Fibroblast of skin of right biceps (primary cell): ENCODE measurements at places on chromosomes 7 and 10.

- no peak for DNase-seq
These were observed 28.5 kb downstream of the HSPA12A start for GRCh38 chr10:116713846-116714245.

GRCh38 chr7:142142702-142143101 is 31.2 kb downstream of the MGAM2 start:
- DNase-seq, result no peak

- DNase-seq, result no peak
These were observed 143.7 kb downstream of the DNAJB6 start for GRCh38 chr7:157480371-157481050.

DNA sequence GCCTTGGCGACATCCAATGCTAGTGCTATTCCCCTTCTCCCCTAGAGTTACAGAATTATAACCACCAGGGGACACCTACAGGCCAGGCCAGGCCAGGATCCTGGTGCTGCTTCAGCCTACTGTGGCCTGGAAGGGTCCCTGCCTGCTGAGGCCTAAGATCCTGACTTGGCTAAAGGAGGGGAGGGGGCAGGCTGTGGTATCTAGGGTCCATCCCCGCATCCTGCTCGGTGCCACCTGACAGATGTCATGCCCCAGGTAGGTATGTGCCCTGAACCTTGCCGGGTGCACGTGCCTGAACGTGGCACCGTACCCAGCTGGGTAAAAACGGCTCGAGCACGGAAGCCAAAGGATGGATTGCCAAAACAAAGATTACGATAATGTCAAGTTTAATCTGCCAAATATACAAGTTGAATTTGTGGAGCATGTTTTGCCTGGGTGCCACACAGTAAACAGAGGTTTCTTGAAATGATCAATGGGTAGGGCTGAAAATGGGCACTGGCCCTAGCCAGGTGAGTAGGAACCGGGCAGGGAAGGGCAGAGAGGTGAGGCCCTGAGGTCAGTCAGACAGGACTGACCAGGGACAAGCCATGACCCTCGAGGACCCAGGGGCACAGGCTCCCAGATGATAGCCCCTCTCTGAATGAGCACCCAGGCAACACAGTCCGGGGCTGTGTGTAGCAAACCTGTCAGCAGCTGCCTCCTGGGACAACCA is 12.6 kb downstream of the PDAP1 start:
- no peak for DNase-seq

DNA sequence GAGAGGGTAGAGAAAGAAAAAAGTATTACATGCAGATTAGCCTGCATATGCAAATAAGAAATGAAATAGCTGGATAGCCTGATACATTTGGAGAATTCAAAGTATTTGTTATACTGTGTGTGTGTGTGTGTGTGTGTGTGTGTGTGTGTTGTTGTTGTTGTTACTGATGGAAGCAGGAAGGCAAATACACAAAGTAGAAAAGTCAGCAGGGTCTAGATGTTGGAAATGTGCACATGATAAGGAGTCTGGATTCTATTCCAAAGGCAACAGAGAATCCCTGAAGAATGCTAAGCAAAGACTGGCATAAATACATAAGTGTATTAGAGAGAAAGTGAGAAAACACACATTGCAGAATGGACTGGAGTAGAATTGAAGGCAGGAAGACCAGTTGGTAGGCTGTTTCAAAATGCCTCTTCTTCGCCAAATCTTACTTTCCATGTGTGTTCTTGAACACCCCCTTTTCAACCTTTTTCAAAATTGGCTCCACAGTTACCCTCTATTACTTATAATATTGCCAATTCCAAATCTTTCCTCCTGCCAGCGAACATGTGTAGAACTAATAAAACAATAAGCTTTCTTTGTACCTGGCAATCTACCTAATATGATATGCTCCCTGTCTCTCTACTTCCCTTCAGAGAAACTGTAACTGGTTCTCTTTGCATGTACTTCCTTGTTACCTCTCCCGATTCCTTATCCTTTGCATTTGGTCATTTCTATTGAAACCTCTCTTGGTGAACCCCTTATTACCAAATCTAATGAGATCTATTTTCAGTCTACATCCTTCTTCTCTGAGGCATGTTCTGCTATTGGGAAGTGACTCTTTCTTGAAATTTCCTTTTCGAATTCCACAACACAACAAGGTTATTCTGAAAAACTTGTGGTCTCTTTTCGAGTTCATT is 6.2 kb downstream of the CPED1 start:
- no peak for DNase-seq

DNA sequence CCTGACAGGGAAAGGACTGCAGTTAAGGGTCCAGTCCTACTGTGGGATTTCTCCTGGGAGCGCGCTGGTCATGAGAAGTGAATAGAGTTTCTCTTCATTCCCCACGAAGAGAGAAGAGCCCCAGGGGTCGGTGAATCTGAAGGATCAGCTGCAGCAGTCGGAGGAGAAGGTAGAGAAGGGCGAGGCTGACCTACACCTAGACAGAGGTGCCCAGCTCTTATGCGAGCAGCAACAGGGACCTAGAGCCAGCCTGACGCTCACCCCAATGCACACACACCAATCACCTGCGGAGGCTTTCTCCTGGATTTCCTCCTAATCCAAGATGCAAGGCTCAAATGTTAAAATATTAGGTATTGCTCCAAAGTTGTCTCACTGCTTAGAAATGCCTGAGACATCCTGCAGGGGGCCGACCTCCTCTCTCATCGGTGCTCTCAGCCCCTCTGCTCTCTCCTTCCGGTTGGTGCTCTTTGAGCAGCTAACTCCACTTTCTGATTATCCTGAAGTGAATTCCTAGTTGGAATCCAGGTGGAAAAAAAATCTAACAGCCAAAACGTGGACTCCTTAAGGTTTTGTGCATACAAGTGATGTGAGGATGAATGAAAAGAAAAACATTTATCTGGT is 176.4 kb downstream of the AHR start:
- no peak for DNase-seq

GRCh38 chr7:77202481-77202976 is 2.9 kb upstream of the FGL2 start:
- no peak for DNase-seq

DNA sequence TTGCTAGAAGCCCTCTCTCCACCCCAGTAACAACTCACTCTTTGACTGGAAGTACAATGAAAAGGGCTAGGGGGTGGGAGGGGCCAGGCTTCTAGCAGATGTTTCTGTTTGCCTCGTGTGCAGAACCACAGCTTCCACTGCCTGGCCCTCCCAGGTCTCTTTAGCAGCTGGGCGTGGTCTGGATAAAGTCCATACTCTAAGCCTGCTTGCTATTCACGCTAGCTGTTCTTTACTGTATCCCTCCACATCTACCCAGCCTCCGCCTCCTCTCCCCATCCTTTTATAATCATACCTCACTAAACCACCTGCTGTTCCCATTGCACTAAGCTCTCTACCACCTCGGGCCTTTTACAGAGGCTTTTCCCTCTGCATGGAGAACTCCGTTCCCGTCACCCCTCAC is 288.8 kb downstream of the CAMK1D start:
- peak; percentile 26 for DNase-seq

- DNase-seq, result no peak
These were observed 15.0 kb downstream of the HTRA1 start for GRCh38 chr10:122476333-122476695.

GRCh38 chr10:84217746-84218145 is 7.6 kb downstream of the LRIT2 start:
- DNase-seq, result no peak

GRCh38 chr10:102460836-102461186 is 9.5 kb upstream of the C10orf95 start:
- no peak for DNase-seq

- DNase-seq, result no peak
These were observed 66.8 kb upstream of the COL13A1 start for GRCh38 chr10:69734797-69735468.

DNA sequence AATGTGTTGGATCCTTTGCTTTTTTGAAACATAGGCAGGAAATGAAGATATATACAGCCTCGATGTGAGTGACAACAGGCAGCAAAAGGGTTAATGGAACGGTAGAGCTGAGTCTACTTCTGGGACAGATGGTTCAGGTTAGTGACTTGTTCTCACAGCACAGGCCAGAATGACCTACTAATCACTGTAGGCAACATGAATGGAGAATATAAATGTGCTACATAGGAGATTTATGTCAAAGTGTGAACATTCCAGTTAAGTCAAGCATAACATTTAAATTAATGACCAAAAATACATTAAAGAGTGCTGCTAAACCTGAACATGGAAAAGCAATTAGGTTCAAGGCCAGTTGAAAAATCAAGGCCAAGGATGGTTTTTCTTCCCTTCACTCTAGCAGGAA is 235.2 kb downstream of the POU6F2 start:
- peak; percentile 40 for DNase-seq

GRCh38 chr10:97774811-97775294 is 3.1 kb upstream of the SFRP5 start:
- DNase-seq, result no peak

DNA sequence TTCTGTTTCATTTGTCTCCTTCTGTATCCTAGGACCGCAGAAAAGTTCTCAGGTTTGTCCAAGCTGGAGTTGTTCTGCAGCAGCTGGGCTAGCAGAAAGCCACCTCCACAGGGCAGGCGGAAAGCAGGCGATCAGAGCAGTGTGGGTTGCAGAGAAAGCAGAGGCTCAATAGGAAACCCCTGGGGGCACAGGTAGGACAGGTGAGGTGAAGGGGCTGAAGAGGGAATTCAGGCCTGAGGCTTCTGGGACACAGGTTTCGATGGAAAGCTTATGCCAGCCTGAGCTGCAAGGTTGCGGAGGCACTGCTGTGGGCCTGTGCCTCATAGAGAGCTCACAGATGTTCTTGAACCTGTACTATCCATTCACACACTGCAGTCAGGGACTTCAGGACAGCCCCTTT is 194.9 kb upstream of the TPK1 start:
- no peak for DNase-seq

GRCh38 chr10:19046679-19047078 is 1.9 kb upstream of the MALRD1 start:
- no peak for DNase-seq

DNA sequence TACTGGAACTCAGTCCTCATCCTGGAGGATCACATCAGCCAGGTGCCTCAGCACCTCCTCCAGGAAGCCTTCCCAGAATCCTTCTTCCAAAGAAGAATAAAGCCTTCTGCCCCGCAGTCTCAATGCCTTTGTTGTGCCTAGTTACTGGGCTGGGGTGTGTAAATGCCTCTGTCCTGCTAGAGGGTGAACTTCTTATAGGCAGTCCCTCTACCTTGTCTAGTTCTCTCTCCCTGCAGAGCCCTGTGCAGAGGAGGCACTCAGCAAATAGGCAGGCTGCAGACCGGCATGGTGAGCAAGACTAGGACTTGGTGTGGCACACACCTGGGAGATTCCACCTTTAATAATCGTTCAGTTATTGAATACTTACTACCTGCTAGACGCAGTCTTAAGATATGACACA is 104.7 kb upstream of the PCBD1 start:
- DNase-seq, result no peak

DNA sequence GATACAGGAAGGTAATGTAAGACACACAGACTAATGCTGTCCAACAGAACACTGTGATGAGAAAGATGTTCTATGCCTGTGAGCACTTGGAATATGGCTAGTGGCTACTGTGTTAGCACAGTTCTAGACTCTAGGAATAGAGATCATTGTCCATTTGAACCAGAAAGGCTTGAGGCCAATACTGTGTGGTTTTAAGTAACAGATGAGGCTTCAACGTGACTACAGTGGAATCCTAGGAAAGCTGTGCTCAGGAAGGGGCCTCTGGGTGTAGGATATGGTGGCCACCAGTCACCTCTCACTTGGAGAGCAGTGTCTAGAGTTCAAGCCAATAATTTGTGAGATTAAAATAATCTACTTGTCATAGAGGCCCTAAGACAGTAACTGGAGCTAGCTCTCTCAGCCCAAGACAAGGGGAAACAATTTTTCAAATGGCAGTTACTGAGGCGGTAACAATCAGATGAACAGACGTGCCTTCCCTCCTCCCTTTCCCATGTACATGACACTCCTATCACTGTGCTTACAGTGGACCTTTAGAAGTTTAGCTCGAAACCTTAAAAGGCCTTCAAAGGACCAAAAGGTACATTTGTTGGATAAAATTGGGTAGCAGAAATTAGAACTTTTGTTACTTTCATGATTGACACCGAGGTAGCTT is 10.2 kb downstream of the ZDHHC16 start:
- DNase-seq, result no peak

- no peak for DNase-seq
These were observed 22.7 kb downstream of the HOXA1 start for GRCh38 chr7:27073076-27073475.

DNA sequence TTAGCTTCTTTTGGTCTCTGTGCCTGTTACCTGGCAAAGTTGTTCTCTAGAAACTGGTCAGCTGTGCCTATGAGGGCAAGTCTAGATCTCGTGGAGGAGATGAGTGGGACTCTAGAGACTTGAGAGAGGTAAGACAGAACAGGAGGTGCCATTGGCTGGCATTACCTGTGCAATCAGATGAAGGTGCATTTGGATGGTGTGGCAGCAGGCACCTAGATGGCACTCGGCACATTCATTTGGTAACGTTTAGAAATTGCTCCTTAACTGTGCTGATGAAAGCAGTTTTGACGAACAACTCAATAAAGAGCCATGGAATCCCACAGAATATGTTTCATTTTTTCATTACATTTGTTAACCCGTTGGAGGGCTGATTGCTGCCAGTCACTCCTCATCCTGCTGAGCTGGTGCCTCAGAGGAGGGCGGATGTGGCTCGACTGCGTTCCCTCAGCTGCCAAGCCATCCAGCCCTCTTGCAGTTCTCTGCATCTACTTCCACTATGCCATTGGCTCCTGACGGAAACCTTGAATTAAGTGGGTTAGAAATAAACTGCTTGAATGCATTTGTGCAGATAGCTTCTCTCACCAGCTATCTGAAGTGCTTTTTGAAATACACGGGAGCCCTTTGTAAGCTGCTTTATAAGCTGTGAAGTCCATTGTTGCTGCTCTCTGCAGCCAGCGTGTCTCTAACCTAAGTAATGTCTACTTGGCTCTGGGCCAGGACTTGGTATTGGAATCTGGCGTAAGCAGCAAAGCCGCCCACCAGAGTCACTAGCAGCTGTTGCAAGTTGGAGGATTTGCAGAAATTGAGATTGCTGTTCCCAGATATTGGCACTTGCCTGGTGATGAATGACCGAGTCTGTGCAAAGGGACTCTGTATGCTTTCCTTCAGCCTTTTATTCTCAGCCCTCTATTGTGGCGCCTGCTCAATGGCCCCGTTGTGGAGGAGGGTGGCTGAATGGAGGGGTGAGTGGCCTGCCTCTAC is 87.4 kb downstream of the LRRC4 start:
- DNase-seq, result peak; percentile 62

- peak; percentile 85 for DNase-seq
These were observed 4.5 kb downstream of the EIF4H start for GRCh38 chr7:74178632-74179031.

DNA sequence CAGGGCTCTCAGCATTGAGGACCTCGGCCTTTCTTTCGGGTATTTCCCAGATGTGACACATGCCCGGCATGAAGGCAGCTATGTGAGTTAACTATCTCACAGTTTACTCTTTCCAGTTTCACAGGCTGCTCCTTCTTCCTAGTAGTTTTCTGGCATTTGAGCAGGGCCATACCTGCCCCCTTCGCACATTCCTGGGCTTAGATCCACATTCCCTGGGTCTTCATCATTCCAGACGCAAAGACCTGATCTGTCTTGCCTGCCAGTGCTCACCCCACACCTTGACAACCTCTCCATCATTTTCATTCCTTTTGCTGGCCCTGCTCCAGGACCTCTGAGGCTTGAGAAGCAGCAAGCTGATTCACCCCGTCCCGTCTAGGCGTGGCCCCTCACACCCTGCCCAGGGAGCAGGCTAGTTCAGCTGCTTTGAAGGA is 227.5 kb downstream of the WDR11 start:
- peak; percentile 24 for DNase-seq
